ENCODE measurements at places on chromosomes 5 and 9.

GRCh38 chr5:113268232-113268631 lies 166.6 kb downstream of the TSSK1B start:
- DNase-seq, result no peak

- no peak for DNase-seq
These were observed 261.6 kb downstream of the GLIS3 start for GRCh38 chr9:4038182-4038723.

DNA sequence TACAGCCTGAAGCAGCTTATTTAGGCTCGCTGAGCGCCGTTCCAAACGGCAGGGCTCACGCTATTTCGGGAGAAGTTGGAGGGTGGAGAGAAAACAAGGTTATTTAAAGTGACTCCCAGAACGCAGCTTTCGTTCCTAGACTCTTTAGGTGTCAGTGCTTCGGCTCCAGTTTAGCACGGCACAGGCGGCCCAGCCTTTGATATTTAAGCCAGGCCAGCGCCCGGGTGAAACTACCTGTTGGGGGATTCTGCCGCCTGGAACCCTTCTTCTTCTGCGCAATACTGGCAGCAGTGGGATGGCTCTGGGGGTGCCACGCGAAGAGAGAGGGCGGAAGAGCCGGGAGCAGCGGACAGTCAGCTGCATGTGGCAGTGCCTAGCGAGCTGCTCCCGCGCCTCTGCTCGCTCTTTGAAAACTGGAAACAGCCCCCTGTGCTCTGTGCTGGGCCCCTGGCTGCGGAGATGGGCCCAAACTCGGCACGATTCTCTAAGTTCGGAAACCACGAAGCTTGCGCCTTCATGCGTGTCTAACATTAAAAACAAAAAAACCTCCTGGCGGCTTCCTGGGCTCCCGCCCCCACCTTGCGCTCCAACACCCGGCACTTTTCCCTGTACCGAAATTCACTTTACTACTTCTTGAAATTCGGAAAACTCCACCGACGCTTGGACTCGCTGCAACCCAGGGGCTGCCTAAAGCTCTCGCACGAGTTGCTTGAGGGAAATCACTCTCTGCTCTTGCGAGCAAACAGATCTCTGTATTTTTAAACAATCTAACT lies 34.6 kb upstream of the NFIB start:
- no peak for DNase-seq

DNA sequence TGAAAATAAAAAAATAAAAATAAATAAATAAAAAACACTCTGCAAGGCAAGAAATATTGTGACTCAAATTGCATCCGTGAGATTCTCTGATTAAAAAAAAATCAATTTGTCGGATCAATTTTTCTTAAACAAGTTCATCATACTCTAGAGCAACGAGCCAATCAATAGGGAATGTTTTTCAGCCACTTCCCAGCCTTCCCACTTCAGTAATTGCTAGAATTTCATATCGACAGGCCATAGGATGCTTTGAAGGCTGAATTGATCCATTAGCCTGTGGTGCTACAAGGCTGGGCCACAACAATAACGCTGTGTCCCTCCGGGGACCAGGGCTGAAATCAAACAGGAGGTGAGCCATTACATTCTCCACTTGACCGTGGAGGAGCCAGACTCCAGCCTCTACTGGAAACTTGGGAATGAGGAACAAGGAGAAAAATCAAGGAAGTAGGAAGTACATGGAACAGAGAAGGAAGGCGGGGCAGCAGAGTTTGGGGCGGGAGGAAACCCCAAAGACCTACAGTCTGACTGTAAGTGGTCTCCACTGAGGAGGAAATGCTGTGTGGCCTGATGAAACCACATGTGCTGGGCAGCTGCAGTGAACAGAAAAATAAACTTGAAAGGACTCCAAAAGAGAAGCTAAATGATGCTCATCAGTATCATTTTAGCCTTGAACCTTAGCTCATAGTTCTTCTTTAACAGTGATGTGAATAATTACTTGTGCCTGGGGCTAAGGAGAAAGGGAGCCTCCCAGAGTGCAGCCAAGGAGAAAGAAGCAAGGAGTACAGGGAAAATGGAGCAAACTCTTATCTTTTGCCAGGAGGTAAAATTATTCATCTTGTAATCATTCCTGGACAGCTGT lies 308.6 kb downstream of the TLE1 start:
- no peak for DNase-seq

DNA sequence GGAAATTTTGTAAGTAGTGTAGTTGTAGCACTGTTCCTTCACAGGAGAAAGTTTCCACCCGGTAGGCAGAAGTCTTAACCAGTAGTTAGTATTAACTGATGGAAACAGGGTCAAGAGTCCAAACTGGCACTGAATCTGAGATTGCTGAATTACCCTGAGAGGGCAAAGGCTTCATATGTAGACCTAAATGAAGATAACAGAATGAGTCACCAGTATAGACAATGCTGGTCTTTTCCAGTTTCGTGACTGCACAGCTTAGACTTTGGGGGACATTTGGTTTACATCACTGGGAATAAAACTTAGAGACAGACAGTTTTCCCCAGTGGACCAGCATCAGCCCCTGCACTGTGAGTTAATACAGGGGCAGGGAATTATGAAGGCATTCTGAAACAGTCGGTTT lies 60.5 kb downstream of the PCSK5 start:
- no peak for DNase-seq

GRCh38 chr5:75616971-75617621 lies 5.8 kb downstream of the ANKDD1B start:
- no peak for DNase-seq

- no peak for DNase-seq
These were observed 100.0 kb upstream of the IL6ST start for GRCh38 chr5:56094579-56095361.

GRCh38 chr5:74430631-74431289 lies 209.8 kb downstream of the ENC1 start:
- no peak for DNase-seq

Measured in activated CD4-positive, alpha-beta T cell treated with anti-CD3 and anti-CD28 coated beads for 1 hour (primary cell).